ENCODE measurements at places on chromosomes 12 and 14.
A peak's percentile ranks its signal among the peaks of the same experiment; 100 is the strongest.

- no peak overlapping the region for H3K4me3 ChIP-seq
- peaks cover 3% of the 10 kb centered on the region for H3K4me1 ChIP-seq
- DNase-seq = no peak
- H3K27ac ChIP-seq = no peak overlapping the region
- H3K27me3 ChIP-seq = peaks cover 13% of the 10 kb centered on the region
These were observed 29.0 kb upstream of the MAX start for GRCh38 chr14:65131301-65131701.

DNA sequence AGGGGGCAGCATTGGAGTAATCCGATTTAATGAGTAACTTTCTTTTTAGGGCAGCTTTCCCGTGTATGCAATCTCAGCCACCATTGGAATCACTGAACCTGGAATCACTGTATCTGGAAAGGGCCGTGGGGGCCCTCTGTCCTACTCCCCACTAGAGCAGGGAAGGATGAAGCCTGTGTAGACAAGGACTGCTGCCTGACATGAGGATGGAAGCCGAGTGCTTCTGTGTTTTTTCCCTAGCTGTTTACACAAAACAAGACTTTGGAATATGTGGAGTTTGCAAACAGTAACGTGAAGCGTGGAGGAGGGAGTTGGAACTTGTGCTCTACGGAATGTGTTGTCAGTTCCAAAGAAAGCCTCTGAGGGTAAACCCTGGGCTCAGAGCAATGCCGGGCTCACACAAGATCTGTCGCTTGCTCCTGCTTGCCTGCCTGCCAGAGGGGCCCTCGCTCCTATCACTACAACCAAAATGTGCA lies 32.4 kb upstream of the HDAC7 start:
- H3K36me3 ChIP-seq = peaks cover 36% of the 10 kb centered on the region
- no peak for DNase-seq
- H3K4me1 ChIP-seq = peaks cover 6% of the 10 kb centered on the region
- no peaks in the 10 kb centered on the region for H3K27me3 ChIP-seq
- no peak overlapping the region for H3K27ac ChIP-seq

GRCh38 chr14:60651796-60652673 lies 2.8 kb upstream of the SIX1 start:
- H3K36me3 ChIP-seq = peaks cover 12% of the 10 kb centered on the region
- no peak for DNase-seq
- H3K4me3 ChIP-seq = peak overlapping the region; percentile 17
- H3K27me3 ChIP-seq = peaks cover 92% of the 10 kb centered on the region
- peaks cover 44% of the 10 kb centered on the region for H3K4me1 ChIP-seq

DNA sequence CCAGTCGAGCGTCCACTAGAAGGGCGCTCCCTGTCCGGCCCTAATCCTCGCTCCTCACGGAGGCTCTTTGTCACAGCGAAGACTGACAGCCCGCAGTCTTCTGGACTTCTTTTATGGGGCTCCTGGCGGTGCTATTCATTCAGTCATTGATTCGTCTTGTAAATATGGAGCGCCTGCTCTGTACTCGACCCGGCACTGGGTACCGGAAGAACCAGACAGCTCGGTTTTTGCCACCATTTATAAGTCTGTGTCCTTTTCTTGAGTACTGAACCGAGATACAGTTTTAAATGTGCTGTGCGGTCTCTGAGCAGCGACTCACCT lies 570 bp downstream of the DMAC2L start:
- H3K27me3 ChIP-seq = no peaks in the 10 kb centered on the region
- peaks cover 38% of the 10 kb centered on the region for H3K4me1 ChIP-seq
- H3K27ac ChIP-seq = peak overlapping the region; percentile 98
- peaks cover 28% of the 10 kb centered on the region for H3K36me3 ChIP-seq

DNA sequence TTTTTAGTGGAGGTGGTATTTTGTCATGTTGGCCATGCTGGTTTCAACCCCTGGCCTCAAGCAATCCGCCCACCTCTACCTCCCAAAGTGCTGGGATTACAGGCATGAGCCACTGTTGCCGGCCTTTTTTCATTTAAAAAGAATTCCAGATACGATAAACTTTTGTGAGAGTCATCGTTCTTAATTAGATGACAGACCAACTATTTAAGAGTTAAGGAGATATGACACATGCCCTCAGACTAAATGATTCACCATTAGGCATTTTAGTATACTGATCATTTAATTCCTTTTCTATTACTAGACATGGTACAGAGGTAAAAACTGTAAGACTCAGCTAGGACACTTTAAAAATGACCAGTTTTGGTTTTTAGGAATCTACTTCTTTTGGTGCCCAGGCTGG lies 2.4 kb downstream of the ANKRD13A start:
- peaks cover 26% of the 10 kb centered on the region for H3K36me3 ChIP-seq
- no peak overlapping the region for H3K27ac ChIP-seq
- H3K4me1 ChIP-seq = peaks cover 34% of the 10 kb centered on the region
- no peak for DNase-seq

GRCh38 chr12:16159571-16159970 lies 117.9 kb downstream of the SLC15A5 start:
- H3K27me3 ChIP-seq = no peaks in the 10 kb centered on the region
- DNase-seq = no peak
- H3K4me3 ChIP-seq = no peak overlapping the region
- no peaks in the 10 kb centered on the region for H3K36me3 ChIP-seq
- H3K4me1 ChIP-seq = no peaks in the 10 kb centered on the region

DNA sequence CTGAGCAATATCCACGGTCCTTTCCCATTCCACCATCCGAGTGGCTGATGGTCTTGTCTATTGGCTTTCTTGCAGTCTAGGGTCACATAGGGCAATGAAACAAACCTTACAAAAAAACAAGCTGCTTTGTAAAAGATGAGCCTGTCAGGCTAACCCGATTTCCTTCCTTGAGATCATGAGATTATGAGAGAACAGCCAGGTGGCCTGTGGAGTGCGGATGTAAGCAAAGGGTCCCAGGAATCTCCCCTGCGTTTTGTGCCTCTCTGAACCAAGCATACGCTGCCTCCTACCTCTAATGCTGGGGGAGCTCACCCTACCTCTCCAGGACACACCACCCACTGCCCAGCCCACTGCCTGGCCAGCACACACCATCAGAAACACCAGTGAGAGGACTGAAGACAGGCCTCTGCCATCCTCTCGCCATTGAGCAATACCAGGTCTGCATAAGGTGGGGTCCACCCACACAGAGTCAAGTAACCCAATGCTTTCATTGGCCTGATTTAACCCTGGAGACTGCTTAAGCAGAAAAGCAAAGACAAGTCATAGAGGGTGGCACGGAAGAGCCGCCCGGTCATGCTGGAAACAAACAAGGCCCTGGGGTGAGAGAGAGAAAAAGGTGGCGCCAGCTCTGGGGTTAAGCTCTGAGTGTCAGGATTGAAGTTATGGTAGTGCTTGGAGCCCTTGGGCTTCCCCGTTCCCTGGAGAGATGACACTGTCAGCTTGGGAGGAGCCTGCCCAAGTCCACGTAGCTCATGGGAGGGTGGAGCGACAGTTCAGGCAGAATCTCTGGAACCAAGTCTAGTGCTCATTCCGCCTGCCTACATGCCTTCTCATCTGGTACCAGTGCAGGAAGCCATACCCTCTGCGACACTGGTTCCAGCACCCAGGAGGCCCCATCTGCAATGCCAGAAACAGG lies 46.6 kb downstream of the CALM1 start:
- H3K36me3 ChIP-seq = no peaks in the 10 kb centered on the region
- no peak for DNase-seq
- no peak overlapping the region for H3K4me3 ChIP-seq
- no peak overlapping the region for H3K27ac ChIP-seq

DNA sequence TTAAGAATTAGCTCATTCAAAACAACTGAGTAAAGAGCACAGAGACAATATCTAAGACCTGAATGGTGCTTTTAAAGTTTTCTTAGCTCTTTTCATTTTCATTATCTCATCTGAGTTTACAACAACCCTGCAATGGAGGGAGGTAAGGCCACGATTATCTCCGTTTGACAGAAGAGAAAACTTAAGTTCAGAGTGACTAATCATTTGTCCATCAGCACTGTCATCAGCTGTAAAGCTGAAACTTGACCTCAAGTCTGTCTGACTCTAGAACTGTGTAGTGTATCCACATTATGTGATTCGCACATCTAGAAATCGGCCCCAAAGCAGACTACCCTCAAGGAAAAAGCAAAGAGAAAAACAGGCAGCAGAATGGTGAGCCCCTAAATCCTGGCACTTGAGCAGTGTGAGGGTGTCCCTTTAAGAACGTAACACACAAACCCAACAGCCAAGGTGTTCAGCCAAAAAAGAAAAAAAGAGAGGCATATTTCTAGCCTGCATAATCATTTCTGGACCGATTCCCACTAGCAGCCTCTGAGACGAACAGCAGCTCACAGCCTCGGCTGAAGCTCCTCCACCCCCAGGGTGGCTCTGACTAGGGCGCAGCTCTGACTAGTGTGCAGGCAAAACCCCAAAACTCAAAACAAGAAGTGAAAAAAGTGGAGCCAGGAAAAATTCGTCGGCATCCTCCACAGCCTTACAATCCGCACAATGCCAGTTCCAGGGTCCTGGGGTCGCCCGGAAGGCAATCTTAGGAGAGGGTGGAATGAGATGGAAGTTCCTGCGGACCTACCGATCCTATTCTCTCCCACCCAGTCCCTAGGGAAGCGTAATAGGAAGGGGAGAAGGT lies 1.6 kb downstream of the STXBP6 start:
- DNase-seq = no peak
- H3K4me1 ChIP-seq = peaks cover 2% of the 10 kb centered on the region
- no peak overlapping the region for H3K27ac ChIP-seq
- H3K4me3 ChIP-seq = no peak overlapping the region

- H3K27me3 ChIP-seq = peaks cover 13% of the 10 kb centered on the region
- no peak overlapping the region for H3K4me3 ChIP-seq
- no peaks in the 10 kb centered on the region for H3K36me3 ChIP-seq
- no peak for DNase-seq
- peaks cover 9% of the 10 kb centered on the region for H3K4me1 ChIP-seq
These were observed 11.3 kb downstream of the FGF6 start for GRCh38 chr12:4434301-4434700.

GRCh38 chr12:102480406-102480805 lies at the start of gene IGF1:
Gene IGF1, minus strand, starts transcription at chr12:102480563. Its CDS starts 182 bp downstream, at chr12:102480381.
- peaks cover 42% of the 10 kb centered on the region for H3K4me1 ChIP-seq
- H3K4me3 ChIP-seq = no peak within 1 kb of the TSS
- H3K36me3 ChIP-seq = peaks cover 2% of the 10 kb centered on the region
- no peak for DNase-seq

GRCh38 chr14:70755655-70756054 lies 53.7 kb downstream of the MAP3K9 start:
- H3K36me3 ChIP-seq = peaks cover 2% of the 10 kb centered on the region
- H3K4me3 ChIP-seq = no peak overlapping the region
- no peaks in the 10 kb centered on the region for H3K27me3 ChIP-seq
- no peak for DNase-seq
- no peaks in the 10 kb centered on the region for H3K4me1 ChIP-seq

GRCh38 chr14:102908766-102909455 lies 13.6 kb upstream of the AMN start:
- no peak for DNase-seq
- H3K4me1 ChIP-seq = no peaks in the 10 kb centered on the region
- H3K36me3 ChIP-seq = peaks cover 19% of the 10 kb centered on the region
- no peak overlapping the region for H3K27ac ChIP-seq
- no peak overlapping the region for H3K4me3 ChIP-seq
- H3K27me3 ChIP-seq = no peaks in the 10 kb centered on the region

DNA sequence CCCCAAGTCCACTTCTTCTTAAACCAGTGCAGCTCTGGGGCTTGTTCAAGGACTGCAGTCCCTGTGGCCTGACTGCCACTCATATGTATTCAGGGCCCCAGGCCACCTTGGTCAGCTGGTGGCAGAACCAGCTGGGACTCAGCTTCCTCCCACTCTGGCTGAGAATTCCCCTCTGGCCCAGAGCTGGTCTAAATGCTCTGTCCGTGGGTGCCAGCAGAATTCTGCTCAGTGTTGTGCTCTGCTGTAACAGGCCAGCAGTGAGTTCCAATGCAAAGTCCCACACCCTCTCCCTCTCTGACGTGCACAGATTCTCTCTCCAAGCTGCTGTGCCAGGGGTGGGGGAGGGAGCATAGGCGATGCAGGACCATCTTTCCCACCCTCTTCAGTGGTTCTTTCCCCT lies 210.4 kb upstream of the RGS6 start:
- H3K27ac ChIP-seq = no peak overlapping the region
- no peak overlapping the region for H3K4me3 ChIP-seq
- peaks cover 9% of the 10 kb centered on the region for H3K4me1 ChIP-seq
- H3K36me3 ChIP-seq = peaks cover 38% of the 10 kb centered on the region

- no peak for DNase-seq
- H3K27me3 ChIP-seq = no peaks in the 10 kb centered on the region
- no peaks in the 10 kb centered on the region for H3K36me3 ChIP-seq
- no peak overlapping the region for H3K4me3 ChIP-seq
- H3K27ac ChIP-seq = no peak overlapping the region
These were observed 150.9 kb upstream of the IGF1 start for GRCh38 chr12:102631274-102631673.

DNA sequence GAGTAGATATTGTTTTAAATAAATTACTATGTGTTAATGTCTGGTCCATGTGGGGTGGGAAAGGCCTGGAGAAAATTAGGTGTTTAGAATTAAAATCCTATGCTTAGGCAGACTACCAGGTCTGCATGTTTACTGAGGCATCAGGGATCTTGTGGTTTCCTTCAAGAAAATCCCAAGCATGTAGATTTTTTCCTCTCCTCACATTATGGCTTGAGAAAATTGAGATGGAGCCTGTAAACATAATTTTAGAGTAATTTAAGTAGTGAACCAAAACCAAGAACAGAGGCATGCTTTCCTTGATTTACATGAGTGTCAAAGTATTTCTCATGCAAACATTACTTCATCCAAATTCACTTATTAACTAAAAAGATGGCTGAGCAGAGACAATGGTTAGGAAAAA lies 823.7 kb downstream of the AACS start:
- no peak overlapping the region for H3K4me3 ChIP-seq
- H3K4me1 ChIP-seq = no peaks in the 10 kb centered on the region
- H3K36me3 ChIP-seq = no peaks in the 10 kb centered on the region
- no peak overlapping the region for H3K27ac ChIP-seq
- no peak for DNase-seq
- no peaks in the 10 kb centered on the region for H3K27me3 ChIP-seq

GRCh38 chr12:52942066-52942900 lies 6.6 kb upstream of the KRT18 start:
- peaks cover 14% of the 10 kb centered on the region for H3K27me3 ChIP-seq
- DNase-seq = no peak
- no peak overlapping the region for H3K4me3 ChIP-seq
- no peaks in the 10 kb centered on the region for H3K36me3 ChIP-seq

DNA sequence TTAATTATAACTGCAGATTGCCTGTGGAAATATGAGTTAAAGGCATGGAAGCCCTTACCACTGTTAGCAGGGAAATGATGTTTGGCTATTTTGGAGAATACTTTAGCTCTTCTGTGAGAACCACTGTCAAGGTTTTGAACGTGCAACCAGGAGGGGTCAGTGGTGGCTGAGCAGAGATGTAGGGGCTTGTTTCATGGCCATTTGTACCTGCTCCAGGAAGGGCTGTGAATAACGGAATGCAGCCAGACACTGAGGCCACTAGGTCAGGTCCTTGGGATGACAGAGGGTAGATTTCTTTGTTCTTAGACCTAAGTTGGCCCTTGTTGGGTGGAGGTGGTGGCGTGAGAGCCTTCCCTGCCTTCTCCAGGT lies 8.3 kb downstream of the TRAF3 start:
- no peak overlapping the region for H3K4me3 ChIP-seq
- no peak overlapping the region for H3K27ac ChIP-seq
- no peaks in the 10 kb centered on the region for H3K27me3 ChIP-seq
- peaks cover 17% of the 10 kb centered on the region for H3K36me3 ChIP-seq
- DNase-seq = no peak

- peak overlapping the region; percentile 80 for H3K27ac ChIP-seq
- peaks cover 50% of the 10 kb centered on the region for H3K4me1 ChIP-seq
- H3K36me3 ChIP-seq = peaks cover 19% of the 10 kb centered on the region
These were observed 18.7 kb downstream of the PLEKHG3 start for GRCh38 chr14:64722842-64723447.

Measured in T-helper 2 cell treated with Interferon-gamma antibody and Interleukin-4, amounts not matched to agents 5 μg/mL and 100 μg/mL, for 36 hours (primary cell).